ENCODE measurements at places on chromosomes 3 and 15. TPM values are rescaled to one million over a fixed set of nuclear protein-coding genes. Genes with fewer than 3 reads are reported as not detected.

CTXND1 gene
- total RNA-seq: not detected

ZSCAN2 gene
- total RNA-seq: 5.8 TPM

CYP1A2 gene
- total RNA-seq: not detected

FAM3D gene
- not detected for total RNA-seq
